ENCODE measurements at places on chromosomes 11 and 22. TPM values are rescaled to one million over a fixed set of nuclear protein-coding genes. Genes with fewer than 3 reads are reported as not detected.

The SLC35E4 gene
- 15.3 TPM for total RNA-seq

GRCh38 chr11:119065369-119065768 lies 2.2 kb upstream of the VPS11 start:
- DNase-seq, result peak; percentile 31

The FGF19 gene
- total RNA-seq, result not detected

- DNase-seq, result peak; percentile 43
These were observed 369 bp downstream of the DGCR8 start for GRCh38 chr22:20080445-20080775.

GRCh38 chr11:79768343-79768742 lies 327.5 kb upstream of the TENM4 start:
- no peak for DNase-seq

Measured in endothelial cell of umbilical vein (primary cell).